ENCODE measurements at places on chromosomes 3 and 15. TPM values are rescaled to one million over a fixed set of nuclear protein-coding genes. Genes with fewer than 3 reads are reported as not detected.

The GOLGA6L10 gene
- total RNA-seq = 6.3 TPM

The LRRC31 gene
- 1.4 TPM for total RNA-seq

The CLDN16 gene
- total RNA-seq = 0.10 TPM

The ANKRD63 gene
- total RNA-seq = 1.5 TPM

The TMCC1 gene
- 50.8 TPM for total RNA-seq

All from type B pancreatic cell (in vitro differentiated cells).